ENCODE measurements at places on chromosomes 4 and X.

DNA sequence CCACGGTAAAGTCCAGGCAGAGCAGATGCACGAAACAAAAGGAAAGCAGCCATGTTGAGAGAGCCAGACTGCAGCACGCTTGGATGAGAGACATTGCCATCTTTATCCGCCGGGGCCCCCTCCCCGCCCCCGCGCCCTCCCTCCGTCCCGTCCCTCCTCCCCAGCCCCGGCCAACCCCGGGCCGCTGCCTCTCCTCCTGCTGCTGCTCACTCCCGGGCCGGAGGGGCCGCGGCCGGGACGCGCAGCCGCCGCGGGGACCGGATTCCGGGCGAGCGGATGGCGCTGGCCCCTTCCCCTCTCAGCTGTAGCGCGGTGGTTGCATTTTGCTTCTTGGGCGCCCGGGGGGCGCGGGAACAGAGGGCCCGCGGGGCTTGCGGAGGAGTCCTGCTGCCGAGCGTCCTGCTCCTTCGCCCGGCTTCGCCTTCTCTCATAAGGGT, 542 bp downstream of the RNF150 start:
- no peak for DNase-seq

DNA sequence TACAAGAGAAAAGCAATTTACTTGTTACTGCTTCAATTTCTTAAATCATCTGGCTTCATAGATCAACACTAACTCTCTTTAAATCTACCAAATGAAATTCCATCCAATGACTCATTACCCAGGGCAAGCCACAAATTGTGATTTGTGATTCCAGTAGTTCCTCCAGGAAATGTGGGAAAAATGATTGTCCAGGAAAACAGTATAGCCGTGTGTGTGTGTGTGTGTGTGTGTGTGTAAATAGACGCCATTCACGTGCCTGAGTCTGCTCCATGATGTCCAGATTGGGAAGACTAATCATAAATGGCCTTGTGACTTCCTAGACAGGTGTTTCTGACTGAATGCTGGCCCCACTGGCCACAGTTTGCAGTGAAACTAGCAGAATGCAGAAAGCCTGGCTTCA, 121.3 kb downstream of the HS6ST2 start:
- DNase-seq, result no peak

GRCh38 chr4:142913461-142914030, 67.4 kb upstream of the INPP4B start:
- no peak for DNase-seq

DNA sequence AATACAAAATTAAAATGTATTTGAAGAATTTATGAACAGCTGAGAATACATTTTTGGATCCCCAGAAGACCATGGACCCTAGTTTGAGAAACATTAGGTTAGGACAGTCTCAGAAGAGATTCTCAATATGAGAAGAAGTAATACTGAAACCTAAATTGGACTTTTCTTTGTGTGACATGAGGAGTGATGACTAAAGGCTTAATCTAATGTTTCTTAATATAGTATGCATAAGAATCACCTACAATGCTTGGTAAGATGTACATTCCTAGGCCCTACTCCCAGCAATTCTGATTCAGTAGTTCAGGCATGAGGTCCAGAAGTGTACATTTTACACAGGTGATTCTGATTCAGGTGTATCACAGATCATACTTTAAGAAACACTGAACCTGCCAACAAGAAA, 31.6 kb upstream of the HUWE1 start:
- DNase-seq, result no peak

- no peak for DNase-seq
Measured at GRCh38 chr4:41334182-41334581, 77.5 kb downstream of the UCHL1 start.

- DNase-seq, result no peak
Measured at GRCh38 chr4:131613086-131613823, 1535.8 kb upstream of the PCDH10 start.

DNA sequence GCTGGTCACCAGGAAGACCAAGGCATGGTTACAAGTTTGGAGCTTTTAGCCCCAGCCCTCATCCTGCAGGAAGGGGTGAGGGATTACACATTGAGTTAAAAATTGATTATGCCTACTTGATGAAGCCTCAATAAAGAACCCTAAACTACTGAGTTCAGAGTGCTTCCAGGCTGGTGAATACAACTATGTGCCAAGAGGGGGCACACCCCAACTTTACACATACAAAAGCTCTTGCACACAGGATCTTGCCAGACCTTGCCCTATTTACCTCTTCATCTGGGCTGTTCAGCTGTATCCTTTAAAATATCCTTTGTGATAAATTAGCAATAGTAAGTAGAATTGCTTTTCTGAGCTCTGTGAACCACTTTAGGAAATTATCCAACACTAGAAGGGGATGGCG, 489.3 kb downstream of the INPP4B start:
- no peak for DNase-seq

DNA sequence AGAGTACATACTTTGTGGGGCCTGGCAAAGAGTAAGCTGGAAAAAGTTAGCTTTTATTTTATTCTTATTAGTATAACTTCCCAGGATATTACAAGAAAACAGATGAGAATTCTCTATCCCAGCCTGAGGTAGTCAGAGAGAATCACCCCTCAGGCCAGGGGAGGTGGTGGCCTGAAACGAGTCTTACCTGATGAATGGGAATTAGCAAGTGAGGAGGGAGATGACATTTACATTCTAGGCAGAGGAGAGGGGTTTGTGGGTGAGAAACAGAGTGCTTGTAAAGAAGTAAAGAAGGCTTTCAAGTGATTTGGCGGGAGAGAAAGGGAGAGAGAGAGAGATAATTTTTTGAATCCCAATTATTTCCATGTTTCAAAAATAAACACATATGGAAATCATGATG, 39.3 kb upstream of the PDK3 start:
- no peak for DNase-seq

DNA sequence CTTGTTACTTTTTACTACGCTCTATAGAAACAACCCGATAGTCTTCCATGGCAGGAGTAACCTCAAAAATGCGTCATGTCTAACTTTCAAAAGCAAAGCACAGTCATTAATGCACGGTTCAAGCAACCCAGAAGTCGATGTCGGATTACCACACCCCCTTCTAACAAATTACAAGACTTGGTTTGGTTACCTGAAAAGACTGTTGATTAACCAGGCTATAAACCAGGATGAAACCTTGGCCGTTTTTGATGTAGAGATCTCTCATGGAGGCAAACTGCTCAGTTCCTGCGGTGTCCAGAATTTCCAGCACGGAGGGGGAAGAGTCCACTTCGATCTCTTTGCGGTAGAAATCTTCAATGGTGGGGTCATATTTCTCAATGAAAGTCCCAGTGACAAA, 2.4 kb downstream of the RAP2C start:
- DNase-seq, result no peak

DNA sequence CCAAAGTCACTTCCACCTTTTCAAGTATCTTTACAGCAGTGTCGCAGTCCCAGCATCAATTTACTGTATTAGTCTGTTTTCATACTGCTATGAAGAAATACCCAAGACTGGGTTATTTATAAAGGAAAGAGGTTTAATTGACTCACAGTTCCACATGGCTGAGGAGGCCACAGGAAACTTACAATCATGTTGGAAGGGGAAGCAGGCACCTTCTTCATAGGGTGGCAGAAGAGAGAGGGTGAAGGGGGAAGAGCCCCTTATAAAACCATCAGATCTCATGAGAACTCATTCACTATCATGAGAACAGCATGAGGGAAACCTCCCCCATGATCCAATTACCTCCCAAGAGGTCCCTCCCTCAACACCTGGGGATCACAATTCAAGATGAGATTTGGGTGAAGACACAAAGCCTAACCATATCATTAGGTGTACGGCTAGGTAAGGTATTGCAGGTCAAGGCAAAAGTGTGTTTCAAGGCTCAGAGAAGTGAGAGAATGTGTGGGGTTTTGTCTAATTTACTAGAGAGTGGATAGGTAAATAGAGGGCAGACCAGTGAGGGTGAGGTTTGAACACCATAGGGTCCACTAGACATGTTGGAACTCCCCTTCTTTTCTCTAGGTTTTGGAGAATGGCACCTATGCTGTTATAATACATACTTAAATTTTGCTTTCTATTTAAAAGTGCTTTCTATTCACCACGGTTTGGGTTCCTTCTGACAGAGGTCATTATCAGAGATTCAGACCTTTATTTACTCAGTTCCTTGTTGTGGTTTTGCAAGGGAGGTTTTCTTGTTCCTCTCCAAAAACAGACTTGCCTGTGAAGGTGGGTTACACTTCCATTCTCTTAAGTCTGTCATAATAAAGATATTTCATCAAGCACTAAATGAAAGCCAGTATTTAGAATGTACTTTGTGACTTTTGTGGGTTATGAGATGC, 186.6 kb downstream of the CPEB2 start:
- no peak for DNase-seq

GRCh38 chr4:21209860-21210259, 509.6 kb downstream of the PACRGL start:
- no peak for DNase-seq

DNA sequence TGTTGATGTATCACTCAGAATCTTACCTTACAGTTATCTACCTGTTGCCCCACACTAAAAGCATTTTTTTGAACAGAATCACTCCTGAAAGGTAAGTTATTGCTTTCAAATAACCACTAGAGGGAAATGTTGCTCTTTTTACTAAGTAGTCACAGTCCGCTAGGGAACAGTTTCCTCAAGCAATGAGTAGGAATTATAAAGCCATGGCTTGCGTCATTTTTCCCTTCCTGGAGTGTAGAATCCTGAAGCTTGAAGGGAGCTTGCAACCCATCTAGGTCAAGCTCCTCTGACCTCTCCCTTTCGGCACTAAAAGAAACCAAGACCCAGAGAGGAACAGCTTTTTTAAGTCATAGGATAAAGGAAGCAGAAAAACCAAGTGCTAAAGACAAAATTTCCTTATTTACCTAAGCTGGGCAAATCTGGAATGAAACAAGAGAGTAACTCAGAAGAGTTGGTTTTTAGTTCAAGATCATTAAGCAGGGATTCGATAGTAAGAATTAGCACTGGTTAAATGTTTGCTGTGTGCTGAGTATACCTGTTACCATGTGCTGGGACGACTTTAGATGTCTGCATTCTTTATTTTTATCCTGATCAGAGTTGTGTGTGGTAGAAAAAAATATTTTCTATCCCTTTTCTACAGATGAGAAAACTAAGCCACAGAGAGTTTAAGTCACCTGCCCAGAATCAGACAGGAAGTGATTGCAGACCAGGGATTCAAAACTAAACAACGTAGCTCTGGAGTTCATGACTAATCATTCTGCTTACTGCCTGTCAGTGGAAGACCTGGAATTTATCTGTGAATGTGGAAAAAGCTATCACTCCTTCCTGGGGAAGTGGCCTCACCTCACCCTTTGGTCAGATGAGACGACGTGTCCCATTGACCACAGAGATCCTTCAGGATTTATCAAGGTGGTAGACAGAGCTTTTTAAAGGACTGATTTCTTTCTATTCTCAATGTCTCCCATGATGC, 631.5 kb downstream of the RAB28 start:
- DNase-seq, result peak; percentile 2

DNA sequence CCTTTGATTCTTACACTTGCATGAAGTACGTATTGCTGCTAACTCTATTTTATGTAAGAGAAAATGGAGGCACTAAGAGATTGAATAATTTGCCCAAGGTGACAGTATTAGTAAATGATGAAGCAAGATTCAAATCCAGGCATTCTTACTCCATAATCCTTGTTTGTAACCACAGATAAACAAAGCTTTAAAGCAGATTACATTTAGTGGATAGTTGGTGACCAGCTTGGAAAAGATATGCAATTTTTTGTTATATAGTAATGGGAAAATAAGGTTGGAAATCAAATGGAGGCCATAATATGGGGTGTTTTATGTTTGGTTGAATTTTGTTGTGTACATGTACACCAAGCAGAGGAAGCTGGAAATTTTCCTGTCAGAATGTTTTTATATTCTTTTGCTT, 30.8 kb downstream of the MND1 start:
- DNase-seq, result no peak

DNA sequence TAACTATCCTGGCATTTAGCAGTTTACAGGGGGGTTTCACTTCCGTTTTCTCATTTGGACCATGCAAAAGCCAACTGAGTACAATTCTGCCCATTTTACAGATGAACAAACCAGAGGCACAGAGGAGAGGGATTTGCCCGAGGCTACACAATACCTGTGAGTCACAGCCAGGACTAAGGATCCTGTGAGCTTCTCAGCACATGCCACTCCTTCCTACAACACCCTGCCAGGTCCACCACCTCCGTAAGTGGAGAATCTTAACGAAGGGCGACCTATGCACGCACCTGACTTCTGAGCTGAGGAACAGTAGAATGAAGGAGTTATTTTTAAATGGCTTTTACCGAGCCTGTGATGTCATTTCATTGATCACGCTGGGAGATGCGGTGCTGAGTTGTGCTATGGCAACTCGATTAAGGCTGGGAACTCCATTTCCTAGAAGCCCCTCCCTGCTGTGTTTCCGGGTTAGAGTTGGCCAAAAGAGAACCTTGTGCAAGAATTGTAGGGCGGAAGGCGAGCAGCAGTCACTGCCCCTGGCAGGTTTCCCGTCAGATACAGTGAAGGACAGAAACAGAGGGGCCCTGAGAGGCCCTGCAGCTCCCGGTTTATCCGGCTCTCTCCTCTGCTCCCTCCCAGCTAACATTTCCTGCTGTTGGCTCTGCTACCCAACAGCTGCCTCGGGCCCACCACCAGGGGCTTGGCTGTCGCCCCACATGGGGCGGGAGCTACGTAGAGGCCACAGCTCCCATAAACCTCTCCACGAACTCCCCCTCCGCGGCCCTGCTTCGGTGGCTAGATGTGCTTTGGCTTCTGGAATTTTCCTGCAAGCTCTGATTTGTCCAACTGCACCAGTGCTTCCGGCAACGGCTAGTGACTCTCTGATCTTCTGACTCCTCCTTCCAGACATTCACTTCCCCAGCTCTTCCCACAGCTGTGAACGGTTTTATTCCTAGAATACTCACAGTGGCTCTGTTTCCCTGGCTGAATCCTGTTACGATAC, 75.1 kb upstream of the USP9X start:
- peak; percentile 44 for DNase-seq

DNA sequence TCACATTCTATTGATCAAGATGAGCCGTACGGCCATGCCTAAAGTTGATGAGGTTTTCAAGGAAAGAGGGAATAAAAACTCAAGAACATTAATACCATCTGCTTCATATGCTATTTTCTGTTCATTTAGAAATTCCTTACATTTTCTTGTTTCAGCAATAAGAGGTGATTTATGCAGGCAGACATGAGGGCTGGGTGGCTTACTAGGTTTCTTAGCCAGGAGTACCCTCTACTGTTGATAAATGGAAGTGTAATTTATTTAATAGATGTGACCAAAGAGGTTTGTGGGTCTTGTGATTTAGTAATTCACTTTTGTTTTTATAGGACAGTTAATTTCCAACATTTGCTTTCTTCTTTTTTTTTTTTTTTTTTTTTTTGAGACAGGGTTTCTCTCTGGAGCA, 6.4 kb upstream of the SMIM9 start:
- peak; percentile 1 for DNase-seq

DNA sequence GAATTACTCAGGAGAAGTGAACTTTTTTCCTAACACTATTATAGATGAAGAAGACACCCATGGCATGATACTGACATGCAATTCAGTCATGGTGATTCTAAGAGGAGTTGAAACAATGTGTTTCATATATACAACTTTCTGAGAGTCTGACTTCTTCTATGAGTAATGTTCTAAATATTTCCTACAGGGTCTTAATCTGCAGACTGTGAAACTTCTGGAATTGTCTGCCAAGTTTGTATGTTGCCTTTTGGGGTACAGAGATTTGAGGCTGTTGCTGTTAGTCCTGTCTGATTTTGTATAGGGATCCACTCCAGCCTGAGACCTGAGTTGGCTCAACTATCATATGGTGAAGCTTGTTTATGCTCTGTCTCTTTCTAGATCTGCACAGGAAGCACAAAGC, 160.6 kb upstream of the GATB start:
- no peak for DNase-seq

- no peak for DNase-seq
Measured at GRCh38 chrX:50643525-50644137, 170.4 kb downstream of the SHROOM4 start.

- no peak for DNase-seq
Measured at GRCh38 chrX:132086672-132087071, 41.1 kb downstream of the FRMD7 start.
